ENCODE measurements at places on chromosomes 7 and 10.

GRCh38 chr10:78520737-78521430, 487.2 kb downstream of the RPS24 start:
- no peak for DNase-seq

DNA sequence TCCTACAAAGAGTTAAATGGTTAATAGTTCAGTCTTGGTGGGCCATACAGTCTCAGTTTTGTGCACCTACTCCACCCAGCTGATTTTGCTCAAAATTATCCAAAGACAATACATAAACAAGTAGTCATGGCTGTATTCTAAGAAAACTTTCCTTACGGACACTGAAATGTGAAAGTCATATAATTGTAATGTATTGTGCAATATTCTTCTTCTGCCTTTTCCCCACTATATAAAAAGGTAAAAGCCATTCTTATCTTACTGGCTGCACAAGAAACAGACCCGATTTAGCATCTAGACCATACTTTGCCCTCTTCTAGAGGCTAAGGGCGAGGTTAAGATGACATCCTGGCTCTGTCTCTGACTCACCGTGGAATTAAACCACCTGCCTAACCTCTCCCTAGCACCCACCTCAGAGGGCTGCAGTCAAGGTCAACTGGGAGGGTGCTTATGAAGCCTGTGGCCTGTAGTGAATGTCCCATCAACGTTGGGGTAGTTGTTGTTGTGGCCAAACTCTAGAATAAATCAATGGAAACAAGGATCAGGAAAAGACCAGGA, 63.8 kb upstream of the DOCK1 start:
- DNase-seq, result no peak

DNA sequence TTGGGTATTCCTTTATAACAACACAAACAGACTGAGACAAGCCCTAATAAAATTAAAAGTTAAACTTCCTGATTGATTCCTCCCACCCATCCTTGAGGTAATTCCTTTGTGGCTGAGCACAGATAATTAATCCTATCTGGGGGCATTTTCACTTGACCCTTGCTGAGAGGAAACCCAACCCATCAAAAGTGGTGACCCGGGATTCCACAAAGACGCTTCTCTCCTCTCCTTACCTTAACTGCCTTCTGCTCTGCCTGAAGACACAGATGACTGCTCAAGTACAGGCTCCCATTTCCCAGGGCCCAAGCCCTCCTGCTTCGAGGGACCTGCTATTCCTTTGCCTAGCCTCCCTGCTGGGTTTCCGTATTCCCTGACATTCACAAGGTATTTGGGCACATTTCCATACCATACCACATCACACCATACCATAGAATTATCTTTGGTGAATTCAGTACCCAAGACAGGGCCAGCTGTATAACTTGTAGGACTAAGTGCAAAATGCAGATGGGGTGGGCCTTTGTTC, 9.8 kb upstream of the MAPK8 start:
- no peak for DNase-seq

GRCh38 chr10:53140506-53140905, 367.9 kb upstream of the MBL2 start:
- DNase-seq, result no peak

DNA sequence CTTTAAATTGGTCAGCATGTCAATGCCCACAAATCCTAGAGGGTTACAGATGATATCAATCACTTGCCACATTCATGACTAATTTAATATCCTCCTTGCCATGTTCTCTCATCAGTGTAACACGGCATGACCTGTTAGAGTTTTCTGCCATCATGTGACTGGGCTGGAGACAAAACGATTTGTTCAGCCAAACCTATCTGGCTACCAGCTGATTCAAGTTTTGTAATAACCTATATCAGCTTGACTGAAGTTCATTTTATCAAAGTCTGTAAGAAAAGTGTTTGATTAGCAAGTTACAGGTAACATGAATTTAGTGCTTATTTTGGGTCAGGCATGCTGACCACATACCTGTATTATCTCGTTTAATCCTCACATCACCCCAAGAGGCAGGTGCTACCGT, 25.7 kb downstream of the NEUROD6 start:
- no peak for DNase-seq

DNA sequence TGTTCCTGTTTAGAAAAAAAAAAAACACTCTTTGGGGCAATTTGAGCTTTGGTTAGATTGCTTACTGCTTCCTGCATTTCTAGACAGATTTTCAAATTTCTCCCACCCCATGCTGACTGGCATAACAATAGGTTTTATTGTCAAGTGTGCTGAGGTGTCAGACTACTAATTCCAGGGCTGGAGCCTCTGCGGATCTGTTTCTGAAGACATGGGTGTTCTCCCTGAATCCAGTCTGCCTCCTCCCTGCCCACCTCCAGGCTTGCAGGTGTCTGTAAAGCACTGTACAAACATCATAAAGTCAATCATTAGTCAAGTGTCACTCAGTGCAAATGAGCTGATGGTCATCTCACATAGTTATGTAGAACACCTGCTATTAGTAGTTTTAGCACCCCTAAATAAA, 292.4 kb downstream of the GATA3 start:
- DNase-seq, result no peak

DNA sequence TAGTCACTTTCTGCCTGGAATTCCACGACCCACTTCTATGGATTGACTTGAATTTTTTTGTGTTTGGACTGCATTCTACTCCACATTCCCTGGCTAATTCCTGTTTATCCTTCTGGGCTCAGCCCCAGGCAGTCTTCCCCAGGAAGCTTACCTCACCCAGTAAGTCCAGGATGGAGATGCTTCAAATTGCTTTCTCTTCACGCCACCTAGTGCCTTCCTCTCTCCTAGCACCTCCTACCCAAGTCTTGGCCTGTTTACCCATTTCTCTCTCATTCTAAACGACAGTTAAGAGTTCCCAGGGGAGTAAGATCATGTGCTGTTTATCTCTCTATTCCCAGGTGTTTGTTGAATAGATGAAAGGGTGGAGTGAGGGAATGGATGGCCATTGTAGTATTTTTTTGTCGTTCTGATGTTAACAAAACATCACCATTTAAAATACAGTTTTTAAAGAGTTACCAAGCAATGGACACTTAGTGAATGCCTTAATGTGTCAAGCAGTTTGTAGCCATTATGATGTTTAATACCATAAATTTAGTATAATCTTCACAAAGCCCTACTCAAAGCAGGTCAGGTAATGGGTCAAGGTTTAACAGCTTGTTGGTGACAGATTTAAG, 45.5 kb upstream of the TARP start:
- DNase-seq, result no peak

All from cortex of kidney (tissue), 1 donor.